Naive B cell (primary cell): ENCODE measurements at places on chromosomes 6 and 20. TPM values are rescaled to one million over a fixed set of nuclear protein-coding genes. Genes with fewer than 3 reads are reported as not detected.
A peak's percentile ranks its signal among the peaks of the same experiment; 100 is the strongest.

PRKN gene
- polyA plus RNA-seq = 1.4 TPM

HTR1B gene
- polyA plus RNA-seq = not detected

IL17A gene
- not detected for polyA plus RNA-seq

MCHR2 gene
- not detected for polyA plus RNA-seq

DZANK1 gene
- 1.0 TPM for polyA plus RNA-seq

OTOR gene
- polyA plus RNA-seq = not detected

C20orf204 gene
- polyA plus RNA-seq = 0.05 TPM

RIOK1 gene
- polyA plus RNA-seq = 20.7 TPM

TMEM151B gene
- not detected for polyA plus RNA-seq

- no peak for DNase-seq
- no peaks in the 10 kb centered on the region for H3K4me1 ChIP-seq
- H3K36me3 ChIP-seq = no peaks in the 10 kb centered on the region
Measured at GRCh38 chr20:20211274-20211987, 156.5 kb upstream of the INSM1 start.

GRCh38 chr6:20192625-20193024 is 19.6 kb downstream of the MBOAT1 start:
- H3K36me3 ChIP-seq = peaks cover 6% of the 10 kb centered on the region
- no peaks in the 10 kb centered on the region for H3K4me1 ChIP-seq
- no peak for DNase-seq

- DNase-seq = no peak
- H3K27ac ChIP-seq = peak overlapping the region; percentile 86
- H3K36me3 ChIP-seq = no peaks in the 10 kb centered on the region
- peaks cover 11% of the 10 kb centered on the region for H3K4me1 ChIP-seq
Measured at GRCh38 chr20:1964659-1965405, 29.0 kb downstream of the PDYN start.

DNA sequence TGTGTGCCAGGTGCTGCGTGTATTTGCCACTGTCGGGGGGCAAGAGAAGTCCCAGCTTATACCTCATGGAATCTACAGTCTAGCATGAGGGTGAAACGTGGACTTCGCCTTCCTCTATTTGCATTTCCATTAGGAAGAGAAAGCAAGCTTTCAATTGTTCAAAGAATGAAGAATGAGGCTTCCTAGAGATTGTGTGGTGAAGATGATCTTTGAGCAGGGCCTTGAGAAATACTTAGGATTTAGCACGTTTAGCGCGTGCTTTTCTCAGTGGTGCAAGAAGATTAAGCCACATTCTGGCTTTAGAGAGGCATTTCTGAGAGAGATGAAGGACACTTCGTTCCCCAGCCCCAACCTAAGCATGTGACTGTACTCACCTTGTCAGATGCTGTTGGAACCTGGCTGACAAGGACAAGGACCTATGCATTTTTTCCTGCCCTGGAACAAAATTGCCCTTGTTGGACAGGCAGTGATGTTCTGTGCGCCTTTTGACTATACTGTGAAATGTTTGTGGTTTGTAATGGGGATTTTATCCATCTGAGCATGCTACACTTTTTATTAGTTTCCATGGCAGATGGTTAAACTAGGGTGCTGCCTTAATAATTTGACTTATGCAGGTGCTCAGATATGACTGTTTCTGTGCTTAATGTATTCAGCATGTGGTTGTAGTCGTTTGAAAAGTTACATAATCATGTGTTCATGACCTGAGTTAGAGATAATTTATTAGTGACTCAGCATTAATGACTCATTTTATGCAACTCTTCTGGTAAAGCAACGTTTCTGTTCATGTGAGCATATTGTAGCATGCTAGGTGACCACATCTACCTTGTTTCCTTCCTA is 10.7 kb downstream of the TULP4 start:
- H3K27ac ChIP-seq = no peak overlapping the region
- H3K27me3 ChIP-seq = no peaks in the 10 kb centered on the region
- no peak for DNase-seq
- H3K4me1 ChIP-seq = peaks cover 77% of the 10 kb centered on the region

- DNase-seq = no peak
- no peaks in the 10 kb centered on the region for H3K27me3 ChIP-seq
- H3K4me3 ChIP-seq = no peak overlapping the region
Measured at GRCh38 chr6:2404211-2404929, 159.0 kb upstream of the GMDS start.

DNA sequence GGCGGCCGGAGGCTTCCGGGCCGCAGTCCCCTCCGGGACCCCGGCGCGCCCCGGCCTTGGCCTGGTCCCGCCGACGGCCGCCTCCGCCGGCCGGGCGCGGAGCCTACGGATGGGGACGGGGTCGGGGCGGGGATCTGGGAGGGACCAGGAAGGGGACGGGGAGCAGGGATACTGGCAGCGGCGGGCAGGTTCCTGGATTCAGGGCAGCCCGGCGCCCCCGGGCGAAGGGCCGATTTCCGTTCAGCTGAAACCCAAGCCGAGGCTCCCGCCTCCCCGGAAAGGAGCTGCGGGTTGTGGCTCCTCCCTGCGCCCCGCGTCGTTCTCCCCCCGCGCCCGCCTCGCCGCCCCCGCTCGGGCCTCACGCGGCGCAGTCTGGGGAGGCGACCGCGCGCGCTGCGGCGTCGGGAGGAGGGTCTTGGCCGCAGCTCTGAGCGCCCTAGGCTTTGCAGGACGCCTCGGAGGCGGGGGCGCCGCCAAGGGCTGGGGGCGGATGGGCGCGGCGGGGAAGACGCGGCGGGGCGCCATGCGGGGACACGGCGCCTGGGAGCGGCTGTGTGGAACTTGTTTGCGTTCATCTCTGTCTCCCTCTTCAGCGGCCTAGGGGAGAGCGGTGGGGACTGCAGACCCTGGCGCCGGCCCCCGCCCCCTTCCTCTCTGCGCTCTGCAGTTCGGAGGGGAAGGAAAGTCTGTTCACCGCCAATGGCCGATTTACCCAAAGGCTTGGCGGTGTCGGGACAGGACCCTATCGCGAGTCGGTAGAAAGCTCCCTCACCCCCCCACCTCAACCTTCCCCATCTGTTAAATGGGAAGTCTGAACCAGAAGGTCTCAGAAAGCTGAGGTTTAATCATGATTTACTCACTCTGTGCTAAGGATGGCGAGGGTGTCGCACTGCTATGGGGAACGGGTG is 22.7 kb upstream of the TMEM181 start:
- no peaks in the 10 kb centered on the region for H3K4me1 ChIP-seq
- H3K27ac ChIP-seq = no peak overlapping the region
- H3K4me3 ChIP-seq = peak overlapping the region; percentile 32
- DNase-seq = no peak

DNA sequence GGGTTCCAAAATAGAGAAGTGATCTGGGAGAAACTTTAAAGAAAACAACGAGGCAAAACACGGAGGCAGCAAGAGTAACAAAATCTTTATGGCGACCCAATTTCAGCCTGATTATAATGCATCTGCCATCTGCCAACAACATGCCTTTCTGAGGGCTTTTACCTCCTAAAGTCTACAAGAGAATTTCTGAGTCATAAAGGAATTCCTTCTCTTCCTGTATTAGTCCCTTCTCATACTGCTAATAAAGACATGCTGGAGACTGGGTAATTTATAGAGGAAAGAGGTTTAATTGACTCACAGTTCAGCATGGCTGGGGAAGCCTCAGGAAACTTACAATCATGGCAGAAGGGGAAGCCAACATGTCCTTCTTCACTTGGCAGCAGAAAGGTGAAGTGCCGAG is 226.6 kb downstream of the HACE1 start:
- no peak for DNase-seq
- H3K36me3 ChIP-seq = no peaks in the 10 kb centered on the region
- H3K4me3 ChIP-seq = no peak overlapping the region
- H3K27ac ChIP-seq = no peak overlapping the region

GRCh38 chr6:441126-441920 is 49.8 kb downstream of the IRF4 start:
- DNase-seq = no peak
- H3K4me1 ChIP-seq = peaks cover 7% of the 10 kb centered on the region
- H3K36me3 ChIP-seq = no peaks in the 10 kb centered on the region
- no peak overlapping the region for H3K27ac ChIP-seq
- H3K4me3 ChIP-seq = no peak overlapping the region

DNA sequence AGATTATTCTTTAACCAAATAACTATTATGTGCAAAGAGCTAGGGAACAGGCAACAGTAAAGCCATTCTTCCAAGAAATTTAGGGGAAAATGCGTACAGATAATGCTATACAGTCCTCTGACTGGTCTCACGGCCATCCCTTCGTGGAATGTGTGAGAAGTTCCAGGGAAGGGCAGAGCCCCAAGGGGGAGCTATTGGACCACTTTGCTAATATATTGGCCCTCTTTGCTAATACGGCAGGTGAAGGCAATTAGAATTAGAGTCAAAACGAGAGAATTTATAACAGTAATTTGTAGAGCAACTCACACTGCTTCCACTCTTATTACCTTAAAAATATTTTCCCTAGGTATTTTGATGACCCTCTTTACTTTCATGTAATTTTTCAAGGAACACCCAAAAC is 140.4 kb downstream of the IMPG1 start:
- H3K27me3 ChIP-seq = peaks cover 40% of the 10 kb centered on the region
- H3K4me3 ChIP-seq = no peak overlapping the region
- no peaks in the 10 kb centered on the region for H3K36me3 ChIP-seq
- H3K4me1 ChIP-seq = peaks cover 5% of the 10 kb centered on the region
- H3K27ac ChIP-seq = no peak overlapping the region

- H3K27ac ChIP-seq = no peak overlapping the region
- no peak overlapping the region for H3K4me3 ChIP-seq
- peaks cover 25% of the 10 kb centered on the region for H3K27me3 ChIP-seq
- no peaks in the 10 kb centered on the region for H3K4me1 ChIP-seq
Measured at GRCh38 chr6:39061182-39061581, 12.6 kb downstream of the GLP1R start.

GRCh38 chr6:107864226-107865127 is 40.4 kb upstream of the SCML4 start:
- DNase-seq = no peak
- no peak overlapping the region for H3K27ac ChIP-seq
- no peak overlapping the region for H3K4me3 ChIP-seq
- H3K4me1 ChIP-seq = peaks cover 19% of the 10 kb centered on the region

DNA sequence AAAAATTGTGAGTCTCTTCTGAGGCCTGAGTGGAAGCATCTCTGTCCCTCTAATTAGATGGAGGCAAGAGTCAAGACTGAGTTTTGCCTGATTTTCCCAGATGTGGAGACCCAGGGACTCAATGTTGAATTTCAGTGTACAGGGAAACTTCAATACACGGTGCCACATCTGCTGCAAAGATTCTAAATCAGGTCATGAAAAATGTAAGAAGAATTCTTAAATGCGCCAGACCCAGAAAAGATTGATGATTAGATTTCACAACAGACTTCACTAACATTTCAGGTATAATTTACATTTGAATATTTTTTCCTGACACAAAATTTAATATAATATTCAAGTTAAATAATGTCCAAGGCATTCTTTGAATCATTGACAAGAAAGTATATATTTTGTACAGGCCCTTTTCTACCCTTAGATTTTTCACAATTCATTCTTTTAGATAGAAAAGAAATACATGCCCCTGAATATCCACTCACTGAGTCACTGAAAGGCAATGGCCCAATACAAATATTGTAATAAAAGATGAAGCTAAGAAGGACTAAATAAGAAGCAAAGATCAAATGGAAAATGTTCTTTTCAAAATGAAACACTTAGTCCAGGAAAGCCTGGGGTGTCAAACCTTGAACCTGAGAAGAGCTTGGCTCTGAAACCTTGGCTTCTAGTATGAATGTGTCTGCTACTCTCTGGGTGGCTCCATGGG is 18.2 kb upstream of the HDGFL1 start:
- peak overlapping the region; percentile 54 for H3K27ac ChIP-seq
- H3K4me1 ChIP-seq = no peaks in the 10 kb centered on the region
- DNase-seq = no peak
- no peaks in the 10 kb centered on the region for H3K36me3 ChIP-seq
- no peaks in the 10 kb centered on the region for H3K27me3 ChIP-seq

DNA sequence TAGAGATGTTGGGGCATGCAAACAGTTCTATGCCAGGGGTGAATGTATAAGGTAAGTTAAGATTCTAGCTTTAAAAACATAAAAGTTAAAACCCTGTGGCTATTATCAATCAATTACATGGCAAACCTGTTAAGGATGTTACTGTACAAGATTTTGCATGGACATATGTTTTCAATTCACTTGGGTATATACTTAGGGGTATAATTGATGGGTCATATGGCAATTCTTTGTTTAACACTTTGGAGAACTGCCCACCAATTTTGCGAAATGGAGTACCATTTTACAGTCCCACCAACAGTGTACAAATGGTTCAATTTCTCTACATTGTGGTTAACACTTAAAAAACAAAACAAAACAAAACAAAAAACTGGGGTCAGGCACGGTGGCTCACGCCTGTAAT is 9.4 kb upstream of the NCOA3 start:
- no peak overlapping the region for H3K4me3 ChIP-seq
- no peaks in the 10 kb centered on the region for H3K36me3 ChIP-seq
- no peak for DNase-seq
- H3K27ac ChIP-seq = peak overlapping the region; percentile 24
- peaks cover 71% of the 10 kb centered on the region for H3K4me1 ChIP-seq

DNA sequence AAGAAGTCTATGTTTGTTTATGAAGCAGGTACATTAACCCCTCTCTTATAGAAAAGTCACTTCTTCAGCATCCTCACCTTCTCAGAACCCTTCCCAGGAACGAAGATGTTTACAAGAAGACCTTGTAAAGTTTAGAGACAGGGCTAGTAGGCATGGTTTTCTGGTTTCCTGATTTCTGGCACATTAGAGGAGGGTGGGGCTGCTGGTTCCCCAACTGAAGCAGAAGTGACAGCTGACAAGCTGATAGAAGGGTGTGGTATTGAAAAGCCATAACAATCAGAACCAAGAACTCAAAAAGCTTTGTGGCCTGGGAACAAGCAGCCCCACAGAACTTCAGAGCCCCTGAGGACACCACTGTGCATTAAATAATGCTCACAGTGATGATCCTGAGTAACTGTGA is 91.2 kb downstream of the RTN4IP1 start:
- H3K27me3 ChIP-seq = no peaks in the 10 kb centered on the region
- peaks cover 27% of the 10 kb centered on the region for H3K36me3 ChIP-seq
- peak overlapping the region; percentile 91 for H3K27ac ChIP-seq
- peaks cover 57% of the 10 kb centered on the region for H3K4me1 ChIP-seq

GRCh38 chr6:146898069-146898887 is 299.5 kb downstream of the ADGB start:
- H3K27me3 ChIP-seq = peaks cover 6% of the 10 kb centered on the region
- H3K4me3 ChIP-seq = no peak overlapping the region

DNA sequence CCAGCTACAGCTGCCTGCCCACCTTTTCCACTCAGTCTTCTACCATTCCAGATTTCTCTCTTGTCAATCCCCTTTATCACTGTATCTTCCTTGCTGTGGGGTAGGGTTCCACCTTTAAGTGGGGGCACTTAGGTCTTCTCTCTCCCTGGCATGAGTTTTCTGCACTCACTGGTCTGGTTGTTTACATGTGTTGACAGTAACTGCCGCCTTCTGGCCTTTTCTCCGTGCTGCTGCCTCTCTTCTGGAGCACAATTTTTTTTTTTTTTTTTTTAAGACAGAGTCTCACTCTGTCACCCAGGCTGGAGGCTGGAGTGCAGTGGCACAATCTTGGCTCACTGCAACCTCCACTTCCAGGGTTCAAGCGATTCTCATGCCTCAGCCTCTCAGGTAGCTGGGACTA is 12.0 kb downstream of the RNF114 start:
- no peaks in the 10 kb centered on the region for H3K27me3 ChIP-seq
- DNase-seq = no peak
- H3K27ac ChIP-seq = no peak overlapping the region
- H3K4me1 ChIP-seq = peaks cover 7% of the 10 kb centered on the region
- no peak overlapping the region for H3K4me3 ChIP-seq

GRCh38 chr20:32984196-32984595 is 20.0 kb downstream of the SUN5 start:
- no peak overlapping the region for H3K27ac ChIP-seq
- no peaks in the 10 kb centered on the region for H3K36me3 ChIP-seq
- no peak for DNase-seq
- no peak overlapping the region for H3K4me3 ChIP-seq
- H3K4me1 ChIP-seq = no peaks in the 10 kb centered on the region
